ENCODE measurements at places on chromosomes 2 and 18.

- DNase-seq = no peak
Observed at GRCh38 chr2:198545411-198545810, 741.0 kb downstream of the PLCL1 start.

DNA sequence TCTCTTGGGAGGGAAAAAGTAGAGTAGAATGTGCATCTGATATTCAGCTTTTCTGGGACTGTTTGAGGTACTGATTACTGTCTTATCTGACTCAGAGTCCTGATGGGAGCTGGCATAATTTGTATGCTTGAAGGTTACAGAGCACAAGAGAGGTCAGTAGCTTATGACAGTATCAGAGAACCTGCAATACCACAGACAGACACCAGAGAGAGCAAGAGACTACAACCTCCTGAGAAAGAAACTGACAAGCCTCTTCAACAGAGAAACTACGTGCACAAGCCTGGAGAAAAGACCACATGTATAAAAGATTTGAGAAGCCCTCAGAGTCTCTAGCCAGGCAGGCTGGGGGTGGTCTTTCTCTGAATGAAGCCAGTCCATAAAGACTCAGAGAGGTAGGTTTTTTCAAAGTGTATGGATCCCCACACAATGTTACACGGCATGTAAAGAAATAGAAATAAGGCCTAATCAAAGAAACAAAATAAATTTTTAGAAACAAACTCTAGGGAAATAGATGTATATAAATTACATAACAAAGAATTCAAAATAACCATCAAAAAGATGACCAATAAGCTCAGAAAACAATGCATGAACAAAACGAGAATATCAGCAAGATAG is 568.3 kb downstream of the LRRTM4 start:
- peak; percentile 62 for DNase-seq

GRCh38 chr2:23761638-23762037 is 165.3 kb downstream of the ATAD2B start:
- DNase-seq = peak; percentile 30

GRCh38 chr18:24986666-24987302 is 365.2 kb downstream of the ZNF521 start:
- DNase-seq = no peak

DNA sequence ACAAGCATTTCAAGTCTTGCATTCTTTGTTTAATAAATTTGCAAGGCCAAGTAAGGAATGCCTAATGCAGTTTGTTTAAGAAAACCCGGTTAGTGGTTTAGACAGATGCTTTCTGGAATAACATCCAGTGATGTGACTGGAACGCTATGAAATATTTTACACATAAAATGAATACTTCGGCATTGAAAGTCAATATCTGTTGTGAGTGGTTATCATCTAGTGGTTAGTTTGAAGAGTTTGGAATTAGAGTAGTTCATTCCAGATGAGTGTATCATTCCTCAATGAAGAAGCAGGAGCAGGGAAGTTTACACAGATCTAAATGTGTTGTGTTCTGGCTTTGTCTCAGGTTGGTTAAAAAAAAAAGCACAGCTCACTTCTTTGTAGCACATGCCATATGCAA is 608.0 kb upstream of the PIK3C3 start:
- DNase-seq = no peak

DNA sequence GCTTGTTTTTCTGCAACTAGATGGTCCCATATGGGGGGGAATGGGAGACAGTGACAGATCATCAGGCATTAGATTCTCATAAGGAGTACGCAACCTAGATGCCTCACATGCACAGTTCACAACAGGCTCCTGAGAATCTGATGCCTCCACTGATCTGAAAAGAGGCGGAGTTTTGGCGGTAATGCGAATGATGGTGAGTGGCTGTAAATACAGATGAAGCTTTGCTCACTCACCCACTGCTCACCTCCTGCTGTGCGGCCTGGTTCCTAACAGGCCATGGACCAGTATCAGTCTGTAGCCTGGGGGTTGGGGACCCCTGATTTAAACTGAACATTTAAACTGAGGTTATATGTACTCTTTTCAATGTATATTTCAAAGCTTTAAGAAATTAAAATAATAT is 40.7 kb downstream of the SOS1 start:
- DNase-seq = no peak

GRCh38 chr2:237866101-237866621 is 6.7 kb downstream of the RAMP1 start:
- peak; percentile 75 for DNase-seq

DNA sequence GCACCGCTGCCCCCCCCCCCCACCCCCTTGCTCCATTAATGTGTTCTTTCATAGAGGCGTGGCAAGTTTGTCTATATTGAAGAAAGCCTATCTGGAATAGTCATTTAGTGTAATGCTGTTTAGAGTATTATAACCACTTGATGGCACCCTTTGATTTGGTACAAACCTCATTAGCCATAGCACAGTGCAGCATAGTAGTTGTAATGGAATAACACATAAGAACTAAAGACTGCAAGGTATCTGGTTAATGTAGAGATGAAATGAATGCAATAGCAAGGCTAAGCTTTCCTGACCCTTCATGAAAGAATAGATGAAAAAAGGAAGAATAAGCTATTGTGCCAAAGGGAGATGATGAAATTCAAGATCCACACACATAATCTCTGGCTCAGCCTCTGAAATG is 81.9 kb downstream of the EHBP1 start:
- peak; percentile 40 for DNase-seq

- DNase-seq = no peak
Observed at GRCh38 chr18:5817816-5818215, 77.5 kb downstream of the TMEM200C start.

DNA sequence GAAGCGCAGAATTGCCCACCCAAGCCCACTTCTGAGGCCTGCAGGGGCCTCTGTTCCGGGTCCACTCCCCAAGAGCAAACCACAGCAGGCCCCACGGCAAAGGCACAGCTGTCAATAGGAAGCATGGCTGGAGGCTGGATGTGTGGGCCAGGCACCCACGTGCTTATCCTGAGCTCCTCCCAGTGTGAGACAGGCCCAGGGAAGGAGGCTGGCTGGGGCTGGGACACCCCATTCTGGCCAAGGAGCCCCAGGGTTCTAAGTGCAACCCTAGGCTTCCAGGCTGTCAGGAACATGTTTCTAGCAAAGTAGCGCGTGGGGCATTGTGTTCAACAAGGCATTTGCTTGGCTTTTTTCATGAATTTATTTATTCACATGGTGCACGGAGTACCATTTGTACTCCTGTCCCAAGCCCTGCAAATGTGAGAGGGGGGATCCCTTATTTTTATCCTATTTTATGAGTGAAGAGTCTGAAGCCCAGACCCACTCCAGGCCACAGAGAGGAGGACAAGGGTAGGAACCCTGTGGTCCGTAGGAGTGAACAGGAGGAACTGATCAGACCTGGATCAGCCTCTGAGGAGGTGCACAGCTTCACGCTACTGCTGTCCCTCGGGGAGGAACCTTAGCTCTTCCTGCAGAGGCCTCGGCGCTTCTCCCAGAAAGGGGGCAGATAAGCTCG is 6.1 kb upstream of the RAB17 start:
- DNase-seq = no peak

All from kidney capillary endothelial cell (primary cell).